Effector memory CD8-positive, alpha-beta T cell (primary cell): ENCODE measurements at places on chromosomes 12 and 14.
A peak's percentile ranks its signal among the peaks of the same experiment; 100 is the strongest.

DNA sequence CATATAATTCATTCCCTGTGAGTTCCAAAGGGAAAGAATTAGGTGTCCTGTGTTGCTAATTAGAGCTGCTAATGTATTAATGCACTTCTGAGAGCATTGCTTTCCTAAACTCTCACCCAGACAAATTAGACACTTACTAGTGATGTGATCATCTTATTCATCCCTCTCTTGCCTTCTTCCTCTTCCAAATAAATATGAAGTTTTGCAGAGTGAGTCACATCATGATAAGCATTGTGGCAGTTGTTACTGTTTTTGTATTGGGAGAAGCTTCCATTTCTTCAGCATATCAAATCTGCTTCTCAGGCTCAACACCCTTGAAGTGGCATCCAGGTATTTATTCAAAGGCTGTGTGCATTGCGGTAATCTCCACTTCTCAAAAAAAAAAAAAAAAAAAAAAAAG, 37.3 kb upstream of the E2F7 start:
- DNase-seq: no peak

DNA sequence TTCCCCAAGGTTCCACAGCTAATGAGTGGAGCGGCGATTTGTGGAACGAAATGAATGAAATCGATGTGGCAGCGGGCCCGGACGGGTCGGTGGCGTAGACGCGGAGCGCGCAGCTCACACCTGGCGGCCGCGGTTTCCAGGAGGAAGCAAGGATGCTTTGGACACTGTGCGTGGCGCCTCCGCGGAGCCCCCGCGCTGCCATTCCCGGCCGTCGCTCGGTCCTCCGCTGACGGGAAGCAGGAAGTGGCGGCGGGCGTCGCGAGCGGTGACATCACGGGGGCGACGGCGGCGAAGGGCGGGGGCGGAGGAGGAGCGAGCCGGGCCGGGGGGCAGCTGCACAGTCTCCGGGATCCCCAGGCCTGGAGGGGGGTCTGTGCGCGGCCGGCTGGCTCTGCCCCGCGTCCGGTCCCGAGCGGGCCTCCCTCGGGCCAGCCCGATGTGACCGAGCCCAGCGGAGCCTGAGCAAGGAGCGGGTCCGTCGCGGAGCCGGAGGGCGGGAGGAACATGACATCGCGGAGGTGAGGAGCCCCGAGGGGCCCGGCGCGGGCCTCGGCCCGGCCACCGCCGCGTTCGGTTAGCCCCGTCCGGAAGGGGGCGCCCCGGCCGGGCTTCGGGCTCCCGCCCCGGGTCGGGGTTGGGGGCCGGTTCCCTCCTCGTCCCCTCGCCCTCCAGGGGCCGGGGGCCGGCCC, at the start of gene PTPN11:
Gene PTPN11 (plus strand): TSS at position 340 of the 689 bp plus-strand sequence. CDS start 165 bp downstream, at position 505.
- DNase-seq: peak; percentile 91

- no peak for DNase-seq
Measured at GRCh38 chr14:32203928-32204357, 874 bp upstream of the RNU6-8 start.

GRCh38 chr14:61563162-61563511, 132.2 kb upstream of the HIF1A start:
- no peak for DNase-seq

GRCh38 chr14:95132760-95133159, 24.6 kb downstream of the DICER1 start:
- DNase-seq: no peak

DNA sequence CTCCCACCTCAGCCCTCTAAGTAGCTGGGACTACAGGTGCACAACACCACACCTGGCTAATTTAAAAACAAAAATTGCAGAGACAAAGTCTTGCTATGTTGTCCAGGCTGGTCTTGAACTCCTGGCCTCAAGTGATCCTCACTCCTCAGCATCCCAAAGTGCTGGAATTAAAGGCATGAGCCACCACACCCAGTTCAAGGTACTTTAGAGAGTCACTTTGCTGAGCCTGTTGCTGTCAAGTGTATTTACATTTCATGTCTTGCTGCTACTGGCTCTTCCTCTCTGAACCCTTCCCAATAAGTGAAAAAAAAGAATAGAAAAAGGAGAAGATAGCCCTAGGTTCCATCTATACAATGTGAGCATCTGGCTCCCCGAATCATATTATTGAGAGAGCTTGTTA, 38.4 kb downstream of the SLCO1A2 start:
- no peak for DNase-seq

DNA sequence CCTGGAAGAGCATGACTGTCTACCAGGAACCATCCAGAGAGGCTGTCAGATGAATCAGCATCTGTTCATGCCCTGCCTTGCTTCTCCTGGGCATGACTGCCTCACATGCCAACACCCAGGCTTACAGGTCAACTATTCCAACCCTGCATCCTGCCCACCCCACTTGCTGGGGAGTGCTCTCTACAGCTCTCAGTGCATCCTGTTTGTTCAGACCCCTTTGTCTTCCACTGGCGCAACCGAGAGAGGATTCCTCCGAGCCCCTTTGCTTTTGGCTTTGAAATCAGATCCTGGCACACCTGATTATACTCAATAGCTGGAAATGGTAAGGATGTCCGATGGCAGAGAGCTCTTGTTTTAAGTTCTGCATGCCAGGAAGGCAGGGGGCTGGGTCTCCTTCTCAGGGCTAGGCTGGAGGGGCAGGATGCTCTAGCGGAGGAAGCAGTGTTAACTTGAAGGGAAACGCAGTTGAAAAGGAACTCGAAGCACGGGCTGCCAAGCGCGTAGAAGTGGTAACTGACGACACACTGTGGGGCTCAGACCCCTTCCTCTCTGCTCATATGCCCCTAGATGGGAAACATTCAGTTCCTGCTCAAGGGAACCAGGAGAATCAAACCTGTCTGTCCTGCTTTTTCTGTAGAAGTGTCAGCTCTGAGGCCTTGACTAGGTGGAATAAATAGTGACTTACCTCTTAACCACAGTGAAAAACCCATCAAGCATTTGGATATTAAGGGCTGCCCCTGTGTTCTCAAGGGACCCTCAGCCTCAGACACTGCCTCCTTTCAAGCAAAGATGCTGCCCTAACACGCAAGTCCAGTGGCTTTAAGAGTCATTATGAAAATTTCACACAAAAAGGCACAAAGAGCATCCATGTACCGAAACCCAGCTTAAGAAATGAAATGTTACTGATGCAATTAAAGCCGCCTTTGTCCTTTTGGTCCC, 297.5 kb downstream of the ZFP36L1 start:
- DNase-seq: no peak

GRCh38 chr14:87457720-87458119, 535.3 kb downstream of the GALC start:
- DNase-seq: no peak

DNA sequence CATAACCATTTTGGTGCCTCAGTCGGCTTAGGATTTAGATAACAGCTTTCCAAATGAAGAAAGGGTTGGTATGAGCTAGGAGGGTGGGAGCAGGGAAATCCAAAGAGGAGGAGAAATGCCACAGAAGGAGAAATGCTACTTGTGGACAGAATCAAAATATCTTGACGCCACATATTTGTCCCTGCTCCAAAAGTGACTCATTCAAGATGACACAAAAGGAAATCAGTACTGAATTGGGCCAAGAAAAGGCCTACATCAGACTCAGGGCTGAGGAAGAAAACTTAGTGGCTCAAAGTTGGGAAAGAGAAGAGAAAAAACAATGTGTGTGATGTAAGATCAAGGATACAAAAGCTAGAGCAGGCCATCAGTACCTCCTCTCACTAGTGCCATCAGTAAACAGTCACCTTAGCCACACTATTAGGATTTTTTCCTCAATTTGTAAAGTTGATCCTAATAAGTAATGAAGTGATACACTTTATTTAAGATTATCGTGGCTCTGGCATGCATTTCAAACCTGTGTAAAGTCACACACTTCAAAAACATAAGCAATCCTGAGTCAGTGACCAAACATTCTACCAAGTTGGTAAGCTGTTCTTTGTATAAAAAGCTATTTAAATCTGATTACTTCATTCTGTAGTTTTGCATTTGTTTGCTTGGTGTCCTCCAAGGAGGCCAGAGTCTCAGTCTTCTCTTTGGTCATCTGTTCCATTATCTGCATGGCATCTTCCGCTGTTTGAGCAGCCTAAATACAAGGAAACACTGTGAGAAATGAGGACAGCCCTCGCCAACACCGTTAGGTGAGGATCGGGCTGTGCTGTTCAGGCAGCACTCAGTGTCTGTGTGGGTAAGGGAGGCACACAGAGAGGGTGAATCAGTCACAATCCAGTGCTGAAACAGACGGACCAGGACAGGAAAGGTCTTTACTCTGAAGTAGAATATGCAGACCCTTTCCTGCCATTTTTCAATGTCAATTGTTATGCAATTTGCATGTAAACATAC, 52.6 kb upstream of the VPS33A start:
- DNase-seq: no peak

GRCh38 chr12:68028647-68029046, 39.4 kb downstream of the IFNG-AS1 start:
- DNase-seq: no peak

DNA sequence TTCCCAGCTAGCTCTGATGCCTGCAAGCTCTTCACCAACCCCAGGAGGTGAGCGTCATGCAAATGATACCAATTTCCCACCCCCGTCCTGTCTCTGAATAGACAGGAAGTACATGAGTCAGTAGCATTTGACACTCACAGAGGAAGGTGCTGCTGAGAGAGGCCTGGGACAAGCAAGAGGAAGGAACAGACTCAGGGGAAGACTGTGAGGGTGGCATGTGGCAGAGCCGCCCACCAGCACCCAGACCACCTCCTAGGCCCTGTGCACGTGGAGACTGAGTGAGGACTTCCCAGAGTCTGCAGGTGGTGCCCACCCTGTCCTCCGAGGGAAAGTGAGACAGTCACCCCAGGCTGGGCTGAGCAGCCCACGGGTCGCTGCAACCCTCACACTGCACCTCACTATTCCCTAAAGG, 199.5 kb upstream of the SFSWAP start:
- DNase-seq: peak; percentile 47

- no peak for DNase-seq
Measured at GRCh38 chr12:44674875-44675274, 201.2 kb downstream of the NELL2 start.

DNA sequence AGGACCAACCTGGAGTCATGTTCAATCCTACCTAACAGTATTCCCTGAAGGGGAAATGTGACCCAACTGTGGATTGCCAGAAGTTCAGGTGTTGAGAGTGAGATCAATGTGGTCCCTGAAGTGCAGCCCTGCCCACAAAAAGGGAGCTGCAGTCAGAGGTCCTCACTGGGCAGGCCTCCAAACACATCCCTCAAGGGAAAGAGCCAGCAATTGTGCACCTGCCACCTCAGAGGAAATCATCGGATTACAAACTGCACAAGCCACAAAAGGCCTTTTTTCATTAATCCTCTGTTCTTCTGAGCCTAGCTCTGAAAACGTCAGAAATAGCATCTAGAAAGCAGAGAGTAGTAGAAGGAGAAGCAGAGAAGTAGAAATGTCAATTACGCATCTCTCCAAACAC, 10.8 kb upstream of the MDM1 start:
- no peak for DNase-seq
